ENCODE measurements at places on chromosomes 1 and 21.

- DNase-seq = no peak
Observed at GRCh38 chr1:220579317-220579716, 51.4 kb downstream of the MARK1 start.

DNA sequence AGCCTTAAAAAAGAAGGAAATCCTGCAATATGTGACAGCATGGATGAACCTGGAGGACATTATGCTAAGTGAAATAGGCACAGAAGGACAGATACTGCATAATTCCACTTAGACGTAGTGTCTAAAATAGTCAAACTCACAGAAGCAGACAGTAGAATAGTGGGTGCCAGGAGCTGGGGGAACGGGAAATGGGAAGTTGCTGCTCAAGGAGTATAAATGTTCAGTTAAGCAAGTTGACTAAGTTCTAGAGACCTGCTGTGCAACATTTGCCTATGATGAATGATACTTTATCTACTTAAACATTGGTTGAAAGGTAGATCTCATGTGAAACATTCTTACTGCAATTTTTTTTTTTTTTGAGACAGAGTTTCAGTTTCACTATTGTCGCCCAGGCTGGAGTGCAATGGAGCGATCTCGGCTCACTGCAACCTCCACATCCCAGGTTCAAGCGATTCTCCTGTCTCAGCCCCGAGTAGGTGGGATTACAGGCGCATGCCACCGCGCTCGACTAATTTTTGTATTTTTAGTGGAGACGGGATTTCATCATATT, 197.8 kb downstream of the HIVEP3 start:
- no peak for DNase-seq

DNA sequence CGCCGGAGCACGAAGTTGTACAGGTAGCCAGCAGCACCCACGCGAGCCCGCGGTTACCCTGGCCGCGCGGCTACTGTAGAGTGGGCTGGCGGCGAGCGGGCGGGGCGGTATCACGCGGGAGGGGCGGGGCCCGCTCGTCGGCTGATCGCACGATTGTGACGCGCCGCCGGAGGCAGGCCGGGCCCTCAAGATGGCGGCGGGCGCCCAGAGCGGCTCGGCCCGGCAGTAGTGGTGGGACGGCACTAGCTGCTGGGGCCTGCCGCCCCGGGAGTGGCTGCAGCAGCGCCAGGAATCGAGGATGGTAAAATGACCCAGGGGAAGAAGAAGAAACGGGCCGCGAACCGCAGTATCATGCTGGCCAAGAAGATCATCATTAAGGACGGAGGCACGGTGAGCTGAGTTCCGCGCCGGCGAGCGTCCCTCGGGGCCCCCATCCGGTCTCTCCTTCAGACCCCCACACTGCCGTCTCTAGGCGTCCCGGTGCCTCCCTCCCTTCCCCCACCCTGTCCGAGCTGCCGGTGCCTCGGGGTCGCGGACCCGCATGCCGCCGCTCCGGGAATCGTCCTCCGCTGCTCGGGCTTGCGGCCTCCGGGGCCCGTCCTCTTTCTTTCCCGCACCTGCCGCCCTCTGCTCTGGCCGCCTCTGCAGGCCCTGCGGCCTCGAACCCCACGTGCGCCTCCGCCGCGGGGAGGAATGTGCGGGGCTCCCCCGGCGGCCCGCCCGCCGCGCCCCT, 68.3 kb downstream of the SLC35A3 start:
- DNase-seq = peak; percentile 94

- DNase-seq = peak; percentile 74
Observed at GRCh38 chr1:55378582-55378981, 163.4 kb upstream of the USP24 start.

DNA sequence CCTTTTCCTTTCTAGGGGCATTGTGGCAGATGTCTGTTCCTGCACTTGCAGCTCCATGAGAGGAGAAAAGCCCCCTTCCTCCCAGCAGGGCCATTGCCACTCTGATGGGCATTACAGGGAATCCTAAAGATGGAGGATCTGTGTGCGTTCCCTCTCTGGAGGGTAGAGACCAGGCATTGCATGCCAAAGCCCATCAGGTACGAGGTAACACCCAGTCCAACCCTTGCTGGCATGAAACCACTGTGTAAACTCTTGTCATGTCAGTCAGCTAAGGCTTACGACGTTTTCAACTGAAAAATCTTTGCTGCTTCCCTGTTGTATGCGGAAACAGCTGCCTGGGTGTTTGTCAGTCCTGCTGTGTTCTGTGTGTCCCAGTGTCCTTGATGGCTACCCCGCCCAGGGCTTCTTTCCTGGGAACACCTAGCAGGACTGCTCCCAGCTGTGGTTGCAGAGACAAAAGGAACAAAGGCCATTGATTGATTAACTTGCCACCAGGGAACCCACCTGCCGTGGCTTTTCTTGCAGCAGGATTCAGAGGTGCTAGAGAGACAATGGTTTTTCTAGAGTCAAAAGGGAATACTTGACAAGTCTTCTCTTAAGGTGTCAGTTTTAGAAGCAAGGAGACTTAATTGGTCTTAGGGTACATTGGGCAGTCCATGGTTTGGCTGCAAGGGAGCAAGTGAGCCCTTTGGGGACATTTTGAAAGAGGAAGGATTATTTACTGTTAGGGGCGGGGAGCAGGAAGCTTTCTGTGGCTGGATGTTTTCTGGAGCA, 24.6 kb downstream of the B3GALT5 start:
- DNase-seq = no peak

DNA sequence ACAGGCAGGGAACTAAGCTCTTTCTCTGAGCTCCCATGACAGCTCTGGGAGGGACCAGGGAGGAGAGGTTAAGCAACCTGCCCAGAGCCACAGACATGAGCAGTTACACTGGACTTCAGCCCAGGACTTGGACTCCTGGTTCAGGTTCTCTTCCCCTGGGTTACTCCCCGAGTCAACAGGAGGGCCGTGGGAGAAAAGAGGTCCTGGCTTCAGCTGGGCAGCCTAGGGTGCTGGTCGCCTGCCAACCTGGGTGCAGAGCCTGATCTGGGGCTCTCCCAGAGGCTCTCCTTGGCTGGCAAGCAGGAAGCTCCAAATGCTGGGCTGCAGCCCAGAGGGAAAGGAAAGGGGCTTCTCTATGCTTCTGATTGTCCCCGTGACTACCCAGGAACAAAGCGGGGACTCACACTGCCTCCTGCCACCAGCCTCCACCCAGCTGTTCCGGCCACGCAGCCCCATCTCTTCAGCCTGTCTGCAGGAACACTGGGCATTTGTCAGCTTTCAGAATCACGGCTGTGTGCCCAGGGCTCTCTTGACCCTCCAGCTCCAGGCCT, 141.8 kb downstream of the HIVEP3 start:
- no peak for DNase-seq

GRCh38 chr21:26948194-26948593, 18.7 kb downstream of the ADAMTS5 start:
- no peak for DNase-seq

DNA sequence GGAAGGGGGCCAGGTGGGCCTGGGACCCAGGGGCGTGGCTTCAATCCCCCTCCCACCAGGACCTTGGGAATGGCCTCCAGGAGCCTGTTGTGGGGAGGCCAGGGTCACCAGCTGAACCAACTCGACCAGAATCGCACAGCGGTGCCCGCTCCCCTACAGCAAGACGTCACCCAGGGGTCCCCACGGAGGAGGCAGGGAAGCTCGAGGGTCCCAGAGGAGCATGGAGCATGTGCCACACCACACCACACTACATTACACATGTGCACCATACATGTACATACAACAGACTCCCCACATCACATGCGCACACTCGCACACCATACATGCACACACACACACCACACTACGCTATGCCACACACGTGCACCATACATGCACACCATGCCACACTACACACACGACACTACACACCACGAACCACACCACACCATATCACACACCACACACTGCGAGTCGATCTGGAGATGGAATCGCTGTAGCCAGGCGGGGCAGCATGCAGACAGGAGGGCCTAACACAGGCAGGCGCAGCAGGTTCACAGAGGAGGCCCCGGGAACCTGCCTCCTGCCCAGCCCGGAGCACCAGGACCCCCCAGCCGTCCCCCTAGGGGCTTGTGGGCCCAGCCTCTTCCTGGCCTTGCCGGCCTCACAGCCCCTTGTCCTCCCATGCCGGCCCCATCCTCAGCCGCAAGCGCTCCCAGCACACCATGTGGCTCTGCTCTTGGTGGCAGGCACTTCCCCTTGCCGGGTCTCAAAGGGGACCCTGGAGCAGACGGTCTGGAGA, 596 bp downstream of the ITGB2 start:
- no peak for DNase-seq

DNA sequence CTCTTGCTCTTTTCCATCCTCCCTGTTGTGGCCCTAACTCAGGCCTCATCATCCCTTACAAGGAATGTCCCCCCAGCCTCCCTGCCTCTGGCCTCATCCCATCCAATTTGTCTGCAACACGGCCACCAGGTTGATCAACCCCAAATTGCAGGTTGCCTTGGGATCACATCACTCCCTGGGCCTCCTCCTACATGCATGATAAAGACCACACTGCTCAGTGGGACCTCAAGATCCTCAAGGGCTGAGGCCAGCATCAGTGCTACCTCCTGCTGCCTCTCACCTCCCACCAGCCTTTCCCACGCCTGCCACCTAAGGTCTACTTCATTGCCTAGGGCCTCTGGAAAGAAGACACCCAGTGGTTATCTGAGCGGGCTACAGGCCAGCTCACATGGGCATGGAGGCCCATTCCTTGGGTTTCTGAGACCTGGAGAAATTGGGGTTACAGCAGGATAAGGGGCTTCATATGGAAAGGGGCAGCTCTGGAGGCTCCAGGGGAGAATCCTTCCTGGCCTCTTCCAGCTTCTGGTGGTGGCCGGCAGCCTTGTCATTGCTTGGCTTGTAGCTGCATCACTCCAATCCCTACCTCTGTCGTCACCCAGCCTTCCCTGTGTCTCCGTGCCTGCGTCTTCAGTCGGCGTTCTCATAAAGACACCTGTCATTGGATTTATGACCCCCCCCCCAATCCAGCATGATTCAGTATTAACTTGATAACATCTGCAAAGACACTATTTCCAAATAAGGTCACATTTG, 60.5 kb downstream of the KLHDC7A start:
- DNase-seq = no peak

GRCh38 chr21:45088729-45089128, 14.3 kb downstream of the ADARB1 start:
- no peak for DNase-seq

- no peak for DNase-seq
Observed at GRCh38 chr21:43598416-43599120, 60.7 kb downstream of the HSF2BP start.

GRCh38 chr21:42201615-42202161, 17.3 kb upstream of the ABCG1 start:
- DNase-seq = no peak

GRCh38 chr1:204641936-204642335, 43.6 kb downstream of the LRRN2 start:
- DNase-seq = no peak

DNA sequence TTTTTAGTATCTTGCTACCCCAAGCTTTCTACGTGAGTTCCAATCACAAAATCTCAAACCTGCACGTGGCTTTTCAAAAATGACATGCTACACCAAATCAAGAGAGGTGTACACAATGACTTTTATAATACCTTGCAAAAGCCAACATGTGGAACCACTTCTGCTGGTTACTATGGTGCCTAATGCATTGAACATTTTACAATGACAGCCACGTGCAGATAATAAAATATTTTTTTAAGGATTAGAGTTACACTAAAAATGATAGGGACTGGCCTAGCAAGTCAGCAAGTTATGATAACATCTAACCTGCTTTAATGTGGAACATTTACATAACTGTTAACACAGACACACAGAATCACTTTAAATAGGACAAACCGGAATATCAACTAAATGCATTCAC, 30.2 kb downstream of the EYA3 start:
- no peak for DNase-seq

DNA sequence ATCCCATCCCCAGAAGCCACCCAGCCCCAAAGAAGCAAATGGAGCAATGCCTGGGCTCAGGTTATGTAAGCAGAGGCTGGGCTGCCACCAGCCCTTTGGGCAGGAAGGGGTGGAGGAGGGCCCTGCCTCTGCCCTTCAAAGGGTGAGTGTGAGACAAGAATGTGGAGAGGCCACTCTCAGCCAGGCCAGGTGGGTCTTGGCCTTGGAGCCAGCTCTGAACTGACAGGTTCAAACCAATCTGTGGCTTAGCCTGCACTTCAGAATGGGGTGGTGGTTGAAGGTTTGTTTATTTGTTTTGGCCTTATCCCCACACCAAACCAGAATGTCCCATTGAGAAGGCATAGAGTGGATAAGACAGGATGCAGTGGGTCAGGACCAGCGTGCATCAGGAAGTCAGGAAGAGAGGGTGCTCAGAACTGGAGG, 29.8 kb downstream of the C1orf116 start:
- DNase-seq = no peak

- DNase-seq = no peak
Observed at GRCh38 chr1:36425791-36426190, 24.5 kb downstream of the OSCP1 start.

- no peak for DNase-seq
Observed at GRCh38 chr1:29410476-29410875, 174.2 kb downstream of the PTPRU start.

DNA sequence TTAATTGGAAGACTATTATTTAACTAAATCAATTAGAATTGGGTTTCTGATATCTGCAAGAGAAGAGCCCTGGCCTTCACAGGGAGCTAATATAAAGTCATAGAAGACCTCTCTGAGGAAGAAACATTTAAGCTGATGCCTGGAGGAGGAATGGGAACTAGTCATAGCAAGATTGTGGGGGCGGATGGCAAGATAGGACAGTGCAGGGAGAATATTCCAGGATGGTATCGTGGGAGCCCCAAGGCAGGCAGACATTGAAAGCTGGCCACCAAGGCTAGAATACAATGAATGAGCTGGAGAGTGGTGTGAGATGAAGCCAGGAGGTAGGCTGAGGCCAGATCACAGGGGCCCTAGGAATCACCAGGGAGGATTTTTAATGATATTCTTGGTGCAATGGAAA, 20.8 kb upstream of the MYSM1 start:
- DNase-seq = no peak

DNA sequence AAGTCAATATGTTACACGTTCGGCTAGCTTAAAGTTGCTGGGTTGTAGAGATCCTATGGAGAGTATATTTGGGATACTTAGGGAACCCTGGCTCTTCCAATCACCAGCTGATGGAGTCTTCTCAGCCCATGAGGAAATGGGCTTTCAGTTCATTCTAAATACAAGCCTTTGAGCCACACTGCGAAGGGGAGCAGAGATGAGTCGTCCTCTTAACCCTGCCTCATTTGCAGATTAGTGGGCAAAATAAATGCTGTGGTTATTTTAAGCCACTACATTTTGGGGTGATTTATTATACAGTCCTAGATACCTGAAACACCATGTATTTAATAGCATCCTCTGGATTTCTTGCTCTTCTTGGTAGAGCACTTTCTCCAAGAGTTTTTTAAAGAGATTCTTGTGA, 19.0 kb upstream of the VCAM1 start:
- no peak for DNase-seq

DNA sequence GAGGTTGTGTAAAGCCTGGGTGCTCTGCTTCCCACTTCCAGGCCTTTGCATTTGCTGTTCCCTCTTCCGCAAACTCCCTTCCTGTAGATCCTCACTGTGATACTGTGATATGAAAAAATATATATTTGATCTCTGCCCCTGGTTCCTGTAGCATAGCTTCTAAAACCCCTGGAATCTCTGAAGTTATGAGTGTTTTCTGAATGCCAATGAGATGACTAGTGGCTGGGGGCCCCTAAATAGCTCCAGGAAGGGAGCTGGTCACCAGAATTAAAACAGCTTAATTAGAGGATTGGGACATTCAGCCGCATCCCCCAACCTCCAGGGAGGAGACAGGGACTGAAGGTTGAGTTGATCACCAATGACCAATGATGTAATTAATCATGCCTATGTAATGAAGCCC, 21.9 kb downstream of the DUSP10 start:
- no peak for DNase-seq
